Posterior cingulate gyrus (tissue), 11 donors: ENCODE measurements at places on chromosomes 7 and 10.

DNA sequence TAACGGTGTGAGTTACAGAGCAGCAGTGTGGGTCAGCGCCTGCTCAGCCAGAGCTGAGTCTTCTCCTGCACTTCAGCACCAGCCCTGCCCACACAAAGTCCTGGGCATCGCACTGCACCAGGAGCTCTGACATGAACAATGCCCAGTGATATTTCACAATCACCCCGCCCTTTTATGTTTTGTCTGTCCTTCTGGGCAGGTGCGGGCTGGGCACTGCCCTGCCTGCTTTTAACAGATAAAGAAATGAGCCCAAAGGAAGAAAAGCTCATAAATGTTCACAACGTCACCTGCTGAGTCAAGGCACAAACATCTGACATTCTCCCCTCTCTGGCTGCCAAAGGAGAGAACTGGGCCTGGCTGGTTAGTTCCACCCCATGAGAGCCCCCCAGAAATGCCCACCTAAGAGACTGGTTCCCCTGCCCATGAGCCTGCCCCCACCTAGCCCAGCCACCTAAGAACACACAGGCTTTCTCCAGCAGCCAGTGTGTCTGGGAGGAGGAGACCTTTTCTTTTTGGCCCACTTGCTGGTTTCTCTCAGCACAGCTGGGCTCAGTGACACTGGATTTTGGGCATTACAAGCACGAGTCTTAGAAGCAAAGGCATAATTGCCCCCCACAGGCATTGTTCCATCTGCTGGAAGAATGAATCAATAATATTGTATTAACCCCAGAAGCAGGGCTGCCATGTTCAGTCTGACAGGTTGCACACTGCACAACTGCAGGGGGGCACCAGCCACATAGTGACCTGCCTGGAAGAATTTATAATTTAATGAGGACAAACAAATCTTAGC is 22.3 kb downstream of the CALML3 start:
- DNase-seq, result no peak

DNA sequence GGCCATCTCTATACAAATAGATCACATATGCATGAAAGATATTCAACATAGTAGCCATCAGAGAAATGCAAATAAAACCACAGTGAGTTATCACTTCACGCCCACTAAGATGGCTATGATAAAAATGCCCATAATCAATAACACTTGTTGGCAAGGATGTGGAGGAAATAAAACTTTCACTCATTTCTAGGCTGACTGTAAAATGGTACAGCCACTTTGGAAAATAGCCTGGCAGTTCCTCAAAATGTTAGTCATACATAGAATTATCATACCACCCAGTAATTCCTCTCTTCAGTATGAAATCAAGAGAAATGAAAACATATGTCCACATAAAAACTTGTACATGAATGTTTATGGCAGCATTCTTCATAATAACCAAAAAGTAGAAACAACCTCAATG is 324.9 kb downstream of the LRRTM3 start:
- DNase-seq, result no peak

DNA sequence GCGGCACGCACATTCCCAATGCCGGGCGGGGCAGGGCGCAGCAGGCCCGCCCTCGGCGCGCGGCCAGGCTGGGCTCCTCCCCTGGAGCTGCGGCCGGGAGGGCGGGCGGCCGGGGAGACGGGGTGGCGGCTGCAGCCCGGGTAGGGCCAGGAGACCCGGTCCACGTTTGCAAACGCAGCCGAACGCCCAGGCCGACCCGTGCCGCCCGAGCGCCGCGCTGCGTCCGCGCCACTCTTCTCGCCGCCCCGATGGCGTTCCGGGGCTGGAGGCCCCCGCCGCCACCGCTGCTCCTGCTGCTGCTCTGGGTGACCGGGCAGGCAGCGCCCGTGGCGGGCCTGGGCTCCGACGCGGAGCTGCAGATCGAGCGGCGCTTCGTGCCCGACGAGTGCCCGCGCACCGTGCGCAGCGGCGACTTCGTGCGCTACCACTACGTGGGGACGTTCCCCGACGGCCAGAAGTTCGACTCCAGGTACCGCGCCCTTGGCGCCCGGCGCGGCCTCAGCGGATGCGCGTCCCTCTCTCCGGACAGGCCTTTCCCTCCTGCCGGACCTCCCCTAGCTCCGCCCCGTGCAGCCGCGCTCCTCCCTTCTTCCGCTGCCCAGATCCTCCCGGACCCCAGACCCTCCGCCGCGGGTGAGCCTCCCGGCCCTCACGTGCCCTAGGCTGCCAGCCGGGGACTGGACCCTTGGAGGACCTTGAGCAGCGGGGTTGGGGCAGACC is at the start of gene FKBP9:
TSS of gene FKBP9 (plus strand) at position 115 of the 720 bp plus-strand sequence. CDS start at position 249, 134 bp downstream.
- DNase-seq, result peak; percentile 57

DNA sequence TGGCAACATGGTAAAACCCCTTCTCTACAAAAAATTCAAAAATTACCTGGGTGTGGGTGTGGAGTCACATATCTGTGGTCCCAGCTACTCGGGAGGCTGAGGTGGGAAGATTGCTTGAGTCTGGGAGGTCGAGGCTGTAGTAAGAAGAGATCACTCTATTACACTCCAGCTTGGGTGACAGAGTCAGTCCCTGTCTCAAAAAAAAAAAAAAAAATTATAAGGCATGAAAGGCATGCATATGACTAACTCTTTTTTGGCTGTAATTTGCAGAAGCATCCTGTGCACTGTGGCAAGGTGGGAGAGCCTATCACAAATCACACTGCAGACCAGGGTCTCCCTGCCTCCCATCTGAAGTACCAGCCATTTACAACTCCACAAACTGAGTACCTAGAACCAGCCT is 14.1 kb upstream of the MYPN start:
- DNase-seq, result no peak

GRCh38 chr7:92645114-92646061 is 55.2 kb upstream of the FAM133B start:
- DNase-seq, result no peak

DNA sequence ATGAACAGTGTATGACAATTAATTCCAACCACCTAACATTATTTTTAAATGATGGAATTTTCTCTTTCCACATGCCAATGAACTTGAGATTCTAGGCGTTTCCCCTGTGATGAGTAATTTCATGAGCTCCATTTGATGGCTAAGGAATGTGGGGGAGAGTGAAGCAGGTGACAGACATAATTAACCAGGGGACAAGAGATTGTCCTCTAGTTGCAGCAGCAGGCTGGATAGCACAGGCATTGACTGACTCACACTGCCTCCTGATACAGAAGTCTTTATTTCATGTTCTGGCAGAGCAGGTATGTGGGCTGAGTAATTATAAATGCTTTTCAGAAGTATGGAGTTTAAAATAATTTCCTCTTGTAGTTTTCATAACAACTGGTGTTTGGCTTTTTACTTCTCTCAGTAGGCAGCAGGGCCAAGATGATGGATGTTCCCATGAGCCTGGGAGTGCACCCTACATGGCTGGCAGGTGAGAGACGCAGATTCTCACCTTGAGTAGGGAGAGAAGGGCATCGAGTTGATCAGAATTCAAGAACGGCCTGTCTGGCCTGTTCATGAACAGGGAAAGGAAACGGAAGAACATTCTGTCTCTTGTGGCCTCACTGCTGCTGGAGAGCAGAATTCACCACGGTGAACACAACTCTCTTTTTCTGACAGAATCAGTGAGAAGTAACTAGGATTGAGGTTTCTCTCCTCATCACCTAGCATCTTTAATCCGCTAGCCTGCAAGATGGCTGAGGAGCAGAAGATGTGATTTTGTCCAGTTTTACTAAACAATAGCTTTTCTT is 118.8 kb downstream of the AOAH start:
- no peak for DNase-seq

GRCh38 chr7:81031243-81031642 is 112.4 kb upstream of the SEMA3C start:
- no peak for DNase-seq

DNA sequence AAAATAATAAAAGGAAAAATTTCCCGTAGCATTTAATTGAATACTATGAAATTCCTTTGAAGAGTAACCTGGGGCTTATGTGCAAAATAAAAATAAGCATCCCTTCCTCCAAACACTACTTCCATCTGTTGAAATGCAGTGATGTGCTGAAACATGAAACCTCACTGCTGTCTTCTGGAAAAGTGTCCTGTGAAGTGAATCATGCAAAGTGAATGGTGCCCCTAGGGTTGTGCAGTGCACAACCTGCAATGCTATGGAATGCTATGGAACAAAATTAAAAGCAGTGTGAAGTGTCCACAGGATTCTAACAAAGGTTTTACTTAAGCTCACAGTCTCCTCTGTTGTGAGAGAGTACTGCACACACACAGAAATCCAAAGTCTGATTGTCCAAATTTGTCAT is 480.9 kb downstream of the ETV1 start:
- DNase-seq, result no peak

DNA sequence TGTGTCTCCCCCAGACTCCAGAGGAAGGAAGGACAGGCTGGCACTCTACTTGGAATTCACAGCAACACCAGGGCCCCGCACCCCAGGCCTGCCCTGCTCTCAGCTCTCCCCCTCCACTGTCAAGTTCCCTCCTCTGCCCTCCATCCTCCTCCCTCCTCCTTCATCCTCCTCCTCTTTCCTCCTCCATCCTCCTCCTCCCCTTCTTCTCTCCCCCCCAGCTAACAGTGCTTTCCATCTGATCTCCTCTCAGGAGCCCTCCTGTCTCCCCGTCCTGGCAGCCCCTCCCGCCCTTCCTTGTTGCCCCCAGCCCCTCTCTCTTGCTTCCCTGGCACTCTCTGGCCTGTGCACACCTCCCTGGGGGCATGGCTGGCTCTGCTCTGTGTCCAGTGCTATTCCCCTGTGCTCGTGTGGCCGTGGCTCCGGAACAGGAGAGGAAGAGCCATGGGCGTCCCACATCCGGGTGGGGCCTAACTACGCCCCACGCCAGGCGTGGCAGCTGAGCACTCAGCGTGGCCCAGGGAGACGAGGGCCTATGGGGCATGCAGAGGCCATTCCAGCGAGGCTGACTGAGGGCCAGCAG is 64.2 kb downstream of the PWWP2B start:
- DNase-seq, result no peak
